Sciatic nerve (tissue), 2 donors: ENCODE measurements at places on chromosomes 13 and 19. TPM values are rescaled to one million over a fixed set of nuclear protein-coding genes. Genes with fewer than 3 reads are reported as not detected.

GRCh38 chr19:20318616-20319015 is 151.6 kb downstream of the ZNF486 start:
- DNase-seq = no peak

- DNase-seq = no peak
These were observed 523.5 kb upstream of the ARGLU1 start for GRCh38 chr13:107091428-107091827.

ZNF320 gene
- 12.1 TPM for total RNA-seq

DNA sequence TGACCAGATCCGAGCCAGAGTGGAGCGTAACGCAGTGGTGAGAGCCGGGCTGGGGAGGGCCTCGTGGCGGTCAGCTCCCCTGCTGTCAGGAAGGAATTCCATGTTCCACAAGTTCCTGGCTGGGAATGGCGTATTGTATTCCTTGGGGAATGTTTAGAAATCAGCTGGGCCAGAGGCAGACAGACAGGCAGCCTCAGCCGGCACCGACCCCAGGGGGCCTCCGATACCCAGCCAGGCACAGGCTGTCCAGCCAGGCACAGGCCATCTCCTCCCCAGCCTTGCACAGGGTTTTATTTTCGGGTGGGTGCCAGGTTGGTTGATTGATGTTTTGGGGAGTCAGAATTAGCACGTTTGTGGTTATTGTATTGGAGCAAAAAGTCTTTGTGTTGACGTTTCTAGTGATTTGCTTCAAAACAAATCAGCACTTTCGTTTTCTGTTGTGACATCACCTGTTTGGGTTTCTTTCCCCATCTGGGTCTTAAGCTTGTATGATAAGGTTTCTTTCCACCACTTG is 126.6 kb upstream of the MCF2L start:
- DNase-seq = peak; percentile 65

SPC24 gene
- total RNA-seq = 1.3 TPM

CLEC4G gene
- 2.8 TPM for total RNA-seq

DNA sequence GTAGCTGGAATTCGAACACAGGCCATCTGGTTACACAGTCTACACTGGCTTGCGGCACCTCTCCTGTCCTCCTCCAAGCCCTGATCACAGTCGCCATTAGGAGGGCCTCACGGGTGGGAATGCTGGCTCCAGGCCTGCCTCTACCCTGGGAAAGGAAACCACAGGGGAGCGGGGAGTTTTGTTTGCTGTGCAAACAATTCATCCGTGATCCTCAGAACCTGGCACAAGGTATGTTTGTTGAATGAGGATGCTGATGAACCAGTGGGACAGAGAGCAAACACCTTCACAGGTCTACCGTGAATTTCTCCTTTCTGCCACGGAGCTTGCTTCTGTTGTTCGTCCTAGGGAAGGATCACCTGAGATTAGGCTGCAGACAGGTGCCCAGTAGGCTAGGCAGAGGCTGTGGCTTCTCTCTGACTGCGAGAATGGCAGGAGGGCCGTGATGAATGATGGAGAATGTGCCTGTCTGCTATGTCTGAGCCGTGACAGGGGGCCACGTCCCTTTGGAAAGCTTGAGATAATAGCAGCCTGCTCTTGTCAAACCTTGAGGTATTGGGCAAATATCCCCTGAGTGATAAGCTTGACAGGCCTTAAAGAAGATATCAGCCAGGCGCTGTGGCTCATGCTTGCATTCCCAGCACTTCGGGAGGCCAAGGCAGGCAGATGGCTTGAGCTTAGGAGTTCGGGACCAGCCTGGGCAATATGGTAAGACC is 36.7 kb downstream of the PIN1 start:
- no peak for DNase-seq

DNA sequence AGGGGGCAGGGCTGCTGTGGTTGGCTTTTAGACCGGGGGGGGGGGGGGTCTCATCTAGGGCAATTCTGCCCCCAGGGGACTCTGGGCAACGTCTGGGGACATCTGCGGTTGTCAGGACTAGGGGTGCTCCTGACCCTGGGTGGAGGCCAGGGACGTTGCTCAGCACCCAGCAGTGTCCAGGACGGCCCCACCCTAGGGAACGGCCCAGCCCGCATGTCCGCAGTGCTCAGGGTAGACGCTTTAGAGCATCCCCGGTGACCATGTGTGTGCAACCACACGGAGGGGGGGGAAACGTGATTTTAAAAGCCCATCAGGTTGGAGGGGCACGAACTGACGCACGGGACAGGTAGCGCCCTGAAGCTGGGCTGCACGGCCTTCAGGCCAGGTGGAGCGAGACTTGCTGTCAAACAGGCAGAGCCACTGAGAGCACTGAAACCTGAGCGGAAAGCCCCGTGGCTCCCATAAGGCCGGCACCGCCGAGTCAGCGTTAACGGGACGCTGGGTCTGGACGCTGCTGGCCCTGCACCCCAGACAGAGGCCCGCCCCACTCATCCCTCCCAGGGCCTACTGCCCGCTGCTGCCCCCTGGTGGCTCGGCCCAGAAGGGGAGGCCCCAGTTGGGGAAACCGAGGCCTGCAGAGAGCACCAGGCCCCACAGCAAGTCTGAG is 8.3 kb downstream of the CACTIN start:
- peak; percentile 89 for DNase-seq

DNA sequence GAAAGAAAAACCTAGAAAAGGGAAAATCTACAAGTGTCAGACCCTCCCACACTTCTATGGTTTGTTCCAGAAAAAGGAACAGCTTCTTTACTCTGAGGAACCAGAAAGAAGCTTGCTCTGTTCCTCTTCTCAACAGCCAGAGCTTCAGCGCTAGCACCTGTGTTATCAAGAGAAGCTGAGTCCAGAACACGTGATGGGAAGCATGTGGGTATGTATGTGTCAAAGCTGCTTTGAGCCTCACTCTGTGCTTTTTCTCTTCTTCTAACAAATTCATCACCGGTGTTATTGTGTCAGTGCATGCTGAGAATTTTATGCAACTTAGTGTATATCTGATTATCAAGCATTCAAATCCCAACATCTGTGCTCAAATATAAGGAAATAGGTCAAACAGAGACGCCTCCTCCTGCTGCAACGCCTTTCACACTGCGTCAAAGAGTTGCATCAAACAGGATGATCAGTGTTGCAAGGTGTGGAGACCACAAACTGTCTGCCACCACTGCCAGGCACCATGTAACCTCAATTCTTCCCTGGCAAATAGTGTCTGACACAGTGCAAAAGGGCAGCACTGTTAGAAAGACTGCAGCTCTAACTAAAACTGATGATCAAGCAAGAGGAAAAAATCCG is 83.9 kb downstream of the LRRC63 start:
- DNase-seq = no peak

DNA sequence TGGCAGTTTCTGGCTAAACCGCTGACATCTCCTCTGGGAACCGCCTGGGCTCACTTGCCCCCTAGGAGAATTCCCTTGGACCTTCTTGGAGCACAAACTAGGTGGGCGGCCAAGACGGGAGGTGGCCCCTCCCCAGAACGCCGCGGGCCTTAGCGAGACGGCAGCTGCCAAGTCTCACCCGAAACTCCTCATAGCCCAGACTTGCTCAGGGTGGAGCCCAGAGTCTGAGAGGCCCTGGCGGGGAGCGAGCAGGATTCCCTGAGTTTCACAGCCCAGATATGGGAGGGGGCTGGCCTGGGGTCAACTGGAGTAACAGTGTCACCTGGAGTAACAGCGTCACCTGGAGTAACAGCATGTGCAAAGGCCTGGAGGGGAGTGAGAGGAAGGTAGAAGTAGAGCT is 10.1 kb downstream of the TINCR start:
- no peak for DNase-seq

- DNase-seq = no peak
These were observed 2.5 kb upstream of the RPL36 start for GRCh38 chr19:5687360-5688198.

- no peak for DNase-seq
These were observed 152.5 kb downstream of the COL4A1 start for GRCh38 chr13:110154410-110154933.

DNA sequence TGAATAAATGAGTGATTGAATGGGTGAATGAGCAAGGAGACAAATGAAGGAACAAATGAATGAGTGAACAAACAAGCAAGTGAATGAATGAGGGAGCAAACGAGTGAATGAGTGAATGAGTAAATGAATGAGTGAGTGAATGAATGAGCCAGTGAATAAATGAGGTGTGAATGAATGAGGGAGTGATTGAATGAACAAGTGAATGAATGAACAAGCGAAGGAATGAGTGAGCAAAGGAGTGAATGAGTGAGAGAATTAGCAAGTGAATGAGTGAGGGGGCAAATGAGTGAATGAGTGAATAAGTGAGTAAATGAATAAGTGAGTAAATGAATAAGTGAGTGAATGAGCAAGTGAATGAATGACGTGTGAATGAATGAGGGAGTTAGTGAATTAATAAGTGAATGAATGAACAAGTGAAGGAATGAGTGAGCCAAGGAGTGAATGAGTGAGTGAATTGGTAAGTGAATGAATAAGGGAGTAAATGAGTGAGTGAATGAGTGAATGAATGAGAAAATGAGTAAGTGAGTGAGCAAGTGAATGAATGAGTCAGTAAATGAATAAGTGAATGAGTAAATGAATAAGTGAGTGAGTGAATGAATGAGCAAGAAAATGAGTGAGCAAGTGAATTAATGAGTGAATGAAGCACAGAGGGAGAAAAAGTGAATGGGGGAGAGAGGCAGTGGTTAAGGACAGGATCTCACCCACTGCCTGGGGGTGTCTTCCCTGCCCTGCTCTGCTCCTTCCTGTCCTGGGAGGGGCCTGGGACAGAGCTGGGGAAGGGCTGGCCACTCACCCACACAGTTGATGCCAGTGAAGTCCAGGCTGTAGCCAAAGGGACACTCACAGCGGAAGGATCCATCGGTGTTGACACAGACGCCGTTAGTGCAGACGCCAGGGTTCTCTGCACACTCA is 36.4 kb downstream of the CCL25 start:
- DNase-seq = no peak

ZNF441 gene
- total RNA-seq = 13.3 TPM

DNA sequence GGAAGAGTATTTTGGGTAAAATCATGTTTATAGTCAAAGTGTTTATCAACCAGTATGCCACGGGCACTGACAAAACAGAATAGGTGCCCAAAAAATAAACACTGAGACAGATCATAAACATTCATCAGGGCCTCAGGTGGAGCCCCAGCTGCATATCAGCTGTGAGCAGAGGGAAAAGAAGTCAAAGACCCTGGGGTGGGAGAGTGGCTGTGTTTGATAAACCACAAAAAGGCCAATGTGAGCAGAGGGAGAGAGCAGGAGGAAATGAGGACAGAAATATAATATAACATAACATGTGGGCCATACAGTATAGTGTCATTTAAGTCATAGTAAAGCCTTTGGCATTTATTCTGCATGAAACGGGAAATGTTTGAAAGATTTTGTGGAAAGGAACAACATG is 10.0 kb upstream of the EPSTI1 start:
- no peak for DNase-seq

DNA sequence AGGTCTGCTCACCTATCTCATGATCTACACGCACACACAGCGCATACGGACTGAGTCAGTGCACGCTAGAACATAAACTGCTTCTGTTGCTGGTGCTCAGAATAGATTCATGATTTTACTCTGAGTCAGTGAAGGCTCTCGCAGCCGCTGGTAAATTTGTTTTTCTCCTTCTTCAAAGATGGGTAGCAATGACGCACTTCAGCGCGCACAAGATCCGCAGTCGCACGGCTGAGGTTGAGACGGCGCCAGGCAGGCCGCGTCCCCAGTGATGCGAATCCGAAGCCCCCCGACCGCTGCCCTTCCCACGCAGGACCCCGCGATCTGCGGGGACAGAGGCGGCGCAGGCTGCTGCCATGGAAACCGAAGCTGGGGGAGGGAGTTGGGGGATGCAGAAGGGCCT is 103.7 kb upstream of the USP29 start:
- DNase-seq = no peak

GRCh38 chr13:102401265-102401664 is 583 bp downstream of the FGF14 start:
- no peak for DNase-seq

- DNase-seq = peak; percentile 64
These were observed 476.2 kb downstream of the KLF12 start for GRCh38 chr13:73657821-73658540.

DNA sequence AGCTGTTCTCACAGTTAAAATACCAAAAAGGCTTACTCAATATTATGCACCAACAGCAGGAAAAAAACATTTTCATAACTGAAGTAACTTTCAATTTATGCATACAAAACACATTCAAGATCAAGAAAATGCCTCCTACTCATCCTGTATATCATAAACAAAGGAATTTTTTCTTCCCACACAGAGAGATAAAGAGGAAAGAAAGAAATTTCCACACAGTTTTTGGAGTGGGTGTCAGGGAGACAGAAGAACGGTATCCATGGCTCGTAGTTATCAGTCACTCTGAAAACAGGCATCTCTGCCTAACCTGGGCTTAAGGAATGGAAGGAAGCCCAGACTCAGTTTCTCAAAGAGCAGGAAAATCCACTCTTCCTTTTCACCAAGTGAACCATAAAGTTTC is 92.4 kb upstream of the SIAH3 start:
- DNase-seq = no peak

FLT1 gene
- total RNA-seq = 84.8 TPM

RASAL3 gene
- 6.1 TPM for total RNA-seq
